ENCODE measurements at places on chromosomes 2 and 18.

DNA sequence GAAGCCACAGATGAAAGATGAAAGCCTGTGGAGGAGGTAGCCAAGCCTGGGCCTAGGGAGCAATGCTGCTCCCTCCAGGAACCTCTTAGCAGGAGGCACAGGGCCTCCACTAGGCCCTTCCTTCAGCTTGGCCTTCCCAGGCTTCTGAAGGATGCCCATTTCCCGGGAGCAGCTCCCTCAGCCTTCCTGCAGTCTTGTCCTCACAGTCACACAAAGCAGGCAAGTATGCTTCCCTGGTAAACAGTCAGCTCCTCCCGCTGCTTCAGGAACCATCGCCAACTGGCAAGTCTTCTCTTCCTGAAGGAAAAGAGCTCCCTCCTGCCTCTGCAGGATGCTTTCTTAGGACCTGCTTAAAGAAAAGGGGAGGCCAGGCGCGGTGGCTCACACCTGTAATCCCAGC lies 53.2 kb downstream of the SMAD7 start:
- no peak for DNase-seq

GRCh38 chr2:106192752-106193689 lies 1.1 kb downstream of the UXS1 start:
- peak; percentile 37 for DNase-seq

- DNase-seq, result no peak
Measured at GRCh38 chr2:150284116-150284515, 203.4 kb downstream of the RND3 start.

DNA sequence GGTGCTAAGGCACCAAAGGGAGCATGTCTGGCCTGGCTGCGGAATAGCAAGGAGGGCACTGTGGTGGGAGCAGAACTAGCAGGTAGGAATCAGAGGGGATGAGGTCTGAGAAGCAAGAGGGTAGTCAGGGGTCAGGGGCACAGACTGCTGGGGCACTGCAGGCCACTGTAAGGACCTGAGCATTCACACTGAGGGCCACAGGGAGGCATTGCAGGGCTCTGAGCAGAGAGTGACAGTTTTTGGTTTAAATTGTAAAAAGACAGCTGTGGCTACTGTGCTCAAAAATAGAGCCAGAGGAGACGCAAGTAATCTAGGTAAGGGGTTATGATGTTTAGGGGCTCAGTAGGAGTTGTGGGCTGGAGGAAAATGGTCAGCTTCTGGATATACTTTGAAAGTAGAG lies 41.5 kb downstream of the ARHGAP25 start:
- DNase-seq, result no peak

- no peak for DNase-seq
Measured at GRCh38 chr2:64128406-64128805, 15.8 kb downstream of the PELI1 start.

GRCh38 chr2:239291475-239292350 lies 109.1 kb downstream of the HDAC4 start:
- DNase-seq, result no peak

- DNase-seq, result no peak
Measured at GRCh38 chr2:74620671-74621070, 27.5 kb downstream of the M1AP start.

DNA sequence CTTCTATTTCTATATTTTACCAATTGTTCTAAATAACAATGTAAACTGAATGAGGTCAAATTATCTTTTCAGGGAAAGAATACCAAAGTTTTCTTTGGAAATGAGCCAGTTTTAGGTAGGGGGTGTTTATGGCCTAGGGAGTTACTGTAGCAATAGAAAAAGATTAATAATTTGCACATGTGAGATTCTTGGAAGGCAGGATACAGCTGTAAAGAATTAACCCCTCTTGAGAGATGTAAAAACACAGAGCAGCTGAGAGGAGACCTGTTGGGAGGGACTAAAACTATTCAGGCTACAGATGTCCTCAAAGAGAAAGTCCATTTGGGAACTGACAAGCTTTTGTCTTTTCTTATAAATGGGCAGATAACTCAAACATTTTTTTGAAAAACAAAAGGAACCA lies 182.2 kb downstream of the FIGN start:
- peak; percentile 44 for DNase-seq

GRCh38 chr2:184936761-184937160 lies 338.4 kb downstream of the ZNF804A start:
- no peak for DNase-seq

DNA sequence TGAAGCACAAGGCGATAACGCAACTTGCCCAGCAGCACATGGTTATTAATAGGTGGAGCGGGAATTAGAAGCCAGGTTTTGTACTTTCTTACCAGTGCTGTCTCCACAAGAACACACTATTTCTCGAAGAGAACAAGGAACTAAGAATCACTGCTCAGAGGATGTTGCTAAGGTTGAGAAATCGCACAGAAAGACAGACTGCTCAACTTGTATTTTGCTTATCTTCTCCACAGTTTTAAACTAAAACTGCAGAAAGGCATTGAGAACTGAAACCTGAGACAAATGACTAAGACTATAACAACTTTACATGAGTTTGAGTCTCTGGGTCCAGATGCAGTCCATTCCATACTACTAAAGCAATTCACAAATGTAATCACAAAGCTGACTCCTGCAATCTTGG lies 6.2 kb downstream of the PRKD3 start:
- DNase-seq, result no peak

DNA sequence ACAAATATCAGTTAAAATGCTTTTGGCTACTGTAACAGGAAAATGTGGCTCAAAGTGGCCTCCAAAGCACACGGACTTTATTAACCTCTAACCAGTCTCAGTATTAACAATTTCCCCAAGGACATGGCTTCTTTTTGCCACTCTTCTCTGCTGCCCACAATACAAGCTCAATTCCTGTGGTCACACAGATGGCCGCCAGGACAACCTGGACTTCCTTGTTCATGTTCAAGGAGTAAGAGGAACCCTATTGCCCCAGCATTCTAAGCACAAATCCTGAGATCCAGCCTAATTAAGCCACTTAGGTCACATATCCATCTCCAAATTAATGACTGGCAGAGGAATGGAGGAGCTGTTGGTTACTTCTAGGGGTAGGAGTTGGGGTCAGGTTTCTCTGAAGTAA lies 38.2 kb downstream of the AOX1 start:
- DNase-seq, result no peak

- DNase-seq, result no peak
Measured at GRCh38 chr18:36633961-36634412, 194.8 kb downstream of the TPGS2 start.

DNA sequence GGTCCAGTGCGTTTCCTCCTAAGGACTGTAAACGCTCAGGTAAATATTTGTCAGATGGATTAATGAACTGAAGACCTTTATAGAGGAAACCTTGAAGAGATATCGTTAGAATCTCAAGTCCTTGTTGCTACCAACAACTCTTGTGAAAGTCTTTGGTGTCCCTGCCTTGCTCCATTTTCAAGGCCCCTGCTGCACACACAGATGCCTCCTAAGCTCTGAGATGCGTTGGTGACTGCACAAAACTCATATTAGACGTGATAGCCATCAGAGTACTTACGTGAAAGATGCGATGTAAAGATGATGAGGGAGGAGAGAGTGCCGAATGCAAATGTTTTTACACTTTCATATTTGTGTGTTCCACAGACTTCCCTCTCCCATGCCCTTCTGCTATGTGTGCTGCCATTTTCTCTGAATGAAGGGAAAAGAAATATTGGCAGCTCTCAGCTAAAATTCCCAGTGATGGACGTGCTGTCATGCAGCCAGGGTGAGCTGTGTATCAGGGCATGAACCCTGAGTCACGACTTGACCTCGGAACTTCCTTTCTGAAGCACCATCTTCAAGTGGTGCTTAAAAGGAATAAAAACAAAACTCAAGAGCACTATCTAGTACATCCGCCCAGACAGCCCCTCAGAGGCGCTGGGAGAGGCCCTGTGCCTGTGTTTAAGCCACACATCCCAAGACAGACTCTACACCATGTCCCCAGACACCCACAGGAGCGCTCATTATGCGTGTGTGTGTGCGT lies 117.4 kb downstream of the FAM210A start:
- DNase-seq, result no peak

DNA sequence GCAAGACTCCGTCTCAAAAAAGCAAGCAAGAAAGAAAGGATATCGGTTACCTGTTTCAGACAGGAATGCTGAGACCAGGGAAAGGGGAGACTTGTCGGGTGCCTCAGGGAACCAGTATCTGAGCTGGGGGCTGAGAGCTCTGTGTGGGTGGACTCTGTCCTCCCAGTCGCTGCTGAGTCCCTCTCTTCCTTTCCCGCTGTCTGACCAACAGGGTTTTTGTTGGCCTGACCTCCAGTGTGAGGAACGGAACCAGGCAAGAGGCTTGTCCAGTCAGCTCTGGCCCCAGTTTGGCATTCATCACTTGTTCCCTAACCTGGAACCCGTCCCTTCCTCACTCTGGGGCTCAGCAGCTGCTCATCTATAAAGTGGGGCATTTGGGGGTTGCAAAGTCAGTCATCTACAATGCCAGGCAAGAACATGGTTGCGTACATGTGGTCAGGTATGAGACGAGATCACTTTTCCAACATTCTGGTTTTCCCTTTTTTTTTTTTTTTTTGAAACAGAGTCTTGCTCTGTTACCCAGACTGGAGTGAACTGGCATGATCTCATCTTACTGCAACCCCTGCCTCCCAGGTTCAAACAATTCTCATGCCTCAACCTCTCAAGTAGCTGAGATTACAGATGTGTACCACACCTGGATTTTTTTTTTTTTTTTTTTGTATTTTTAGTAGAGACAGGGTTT lies 116.4 kb downstream of the PLB1 start:
- DNase-seq, result no peak

DNA sequence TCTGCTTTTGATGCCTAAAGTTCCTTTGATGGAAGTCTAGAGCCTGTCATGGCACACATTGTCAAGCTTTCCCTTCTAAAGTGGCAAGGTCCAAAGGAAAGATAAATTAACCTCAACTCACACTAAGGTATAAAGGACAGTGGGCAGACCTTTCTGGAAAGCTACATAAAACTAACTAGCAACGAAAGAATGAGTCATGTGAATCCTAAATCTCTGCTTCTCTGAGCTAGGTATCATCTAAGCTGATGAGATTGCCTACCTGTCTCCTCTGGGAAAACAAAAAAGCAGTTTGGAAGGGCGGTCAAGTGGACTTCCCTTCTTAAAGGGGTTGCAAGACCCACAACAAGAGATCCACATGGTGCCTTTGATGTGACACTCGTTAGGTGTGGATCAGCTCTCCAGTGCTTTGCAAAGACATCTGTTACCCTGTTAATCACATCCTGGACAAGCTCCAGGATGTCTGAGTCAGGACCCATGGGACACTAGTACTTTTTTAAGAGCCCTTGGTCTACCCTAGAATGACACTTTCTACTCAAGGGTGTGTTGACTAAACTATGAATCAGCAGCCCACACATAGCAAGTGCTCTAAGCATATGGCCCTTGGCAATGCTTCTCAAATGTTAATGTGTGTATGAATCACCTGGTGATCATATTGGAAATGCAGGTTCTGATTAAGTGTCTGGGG lies 173.5 kb downstream of the ALK start:
- no peak for DNase-seq

DNA sequence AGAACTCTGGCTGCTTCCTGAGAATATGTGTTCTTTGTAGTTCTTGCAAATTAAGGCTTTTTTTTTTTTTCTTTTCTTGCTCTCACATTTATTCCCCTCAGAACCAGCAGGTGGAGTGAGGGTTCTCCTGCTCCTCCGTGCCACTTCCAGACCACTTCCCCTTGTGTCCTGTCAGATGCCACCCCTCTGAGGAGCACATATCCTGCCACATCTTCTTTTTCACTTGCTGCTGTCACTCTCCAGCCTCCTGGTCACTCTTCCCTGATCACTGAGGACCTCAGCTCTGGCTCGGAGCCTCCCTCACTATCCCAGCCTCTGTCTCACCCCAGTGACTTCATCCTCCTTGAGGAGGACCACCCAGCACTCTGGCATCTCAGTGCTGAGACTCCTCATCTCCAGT lies 100.5 kb downstream of the TACR1 start:
- no peak for DNase-seq

- no peak for DNase-seq
Measured at GRCh38 chr18:58208207-58208932, 164.3 kb downstream of the NEDD4L start.

DNA sequence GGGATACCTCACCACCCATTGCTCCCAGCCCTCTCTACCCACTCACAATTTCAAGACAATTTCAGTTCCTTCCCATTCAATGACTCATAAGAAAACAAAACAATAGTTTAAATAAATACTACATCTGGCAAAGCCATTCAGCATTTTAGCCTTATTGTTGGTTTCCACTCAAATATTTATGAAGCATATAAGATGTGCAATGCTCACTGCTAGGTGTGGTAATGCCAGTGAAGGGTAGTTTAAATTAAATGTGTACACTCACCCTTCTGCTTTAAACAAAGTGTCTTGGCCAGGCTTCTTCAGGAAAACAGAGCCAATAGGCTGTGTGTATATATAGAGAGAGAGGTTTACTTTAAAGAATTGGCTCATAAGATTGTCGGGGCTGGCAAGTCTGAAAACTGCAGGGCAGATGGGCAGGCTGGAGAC lies 37.0 kb downstream of the INO80C start:
- no peak for DNase-seq
